Left forelimb (tissue), 1 donor: ENCODE measurements at places on chromosomes 5 and 9.

GRCh38 chr5:72556351-72557166 is 49.3 kb upstream of the ZNF366 start:
- peak; percentile 87 for DNase-seq

DNA sequence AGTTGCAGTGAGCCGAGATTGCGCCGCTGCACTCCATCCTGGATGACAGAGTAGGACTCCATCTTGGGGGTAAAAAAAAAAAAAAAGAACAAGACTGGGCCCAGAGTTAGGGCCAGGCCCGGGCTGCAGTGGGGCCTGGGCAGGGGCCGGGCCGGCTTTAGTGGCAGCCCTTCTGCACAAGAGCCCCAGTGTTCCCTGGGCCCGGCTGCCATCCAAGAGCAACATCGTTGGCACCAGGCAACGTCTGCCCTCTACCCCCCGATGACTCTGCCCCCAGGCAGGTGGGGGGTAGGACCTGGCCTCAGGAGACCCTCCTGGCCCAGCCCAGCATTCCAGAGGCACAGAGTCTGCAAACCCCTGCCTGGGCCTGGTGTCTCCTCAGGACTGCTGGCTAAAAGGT is 4.9 kb upstream of the FGFR4 start:
- DNase-seq: no peak

- DNase-seq: no peak
These were observed 93.2 kb downstream of the NLN start for GRCh38 chr5:65815161-65815560.

GRCh38 chr9:76502746-76503145 is 43.8 kb downstream of the GCNT1 start:
- no peak for DNase-seq

GRCh38 chr5:169595172-169595820 is 11.7 kb downstream of the SPDL1 start:
- no peak for DNase-seq

DNA sequence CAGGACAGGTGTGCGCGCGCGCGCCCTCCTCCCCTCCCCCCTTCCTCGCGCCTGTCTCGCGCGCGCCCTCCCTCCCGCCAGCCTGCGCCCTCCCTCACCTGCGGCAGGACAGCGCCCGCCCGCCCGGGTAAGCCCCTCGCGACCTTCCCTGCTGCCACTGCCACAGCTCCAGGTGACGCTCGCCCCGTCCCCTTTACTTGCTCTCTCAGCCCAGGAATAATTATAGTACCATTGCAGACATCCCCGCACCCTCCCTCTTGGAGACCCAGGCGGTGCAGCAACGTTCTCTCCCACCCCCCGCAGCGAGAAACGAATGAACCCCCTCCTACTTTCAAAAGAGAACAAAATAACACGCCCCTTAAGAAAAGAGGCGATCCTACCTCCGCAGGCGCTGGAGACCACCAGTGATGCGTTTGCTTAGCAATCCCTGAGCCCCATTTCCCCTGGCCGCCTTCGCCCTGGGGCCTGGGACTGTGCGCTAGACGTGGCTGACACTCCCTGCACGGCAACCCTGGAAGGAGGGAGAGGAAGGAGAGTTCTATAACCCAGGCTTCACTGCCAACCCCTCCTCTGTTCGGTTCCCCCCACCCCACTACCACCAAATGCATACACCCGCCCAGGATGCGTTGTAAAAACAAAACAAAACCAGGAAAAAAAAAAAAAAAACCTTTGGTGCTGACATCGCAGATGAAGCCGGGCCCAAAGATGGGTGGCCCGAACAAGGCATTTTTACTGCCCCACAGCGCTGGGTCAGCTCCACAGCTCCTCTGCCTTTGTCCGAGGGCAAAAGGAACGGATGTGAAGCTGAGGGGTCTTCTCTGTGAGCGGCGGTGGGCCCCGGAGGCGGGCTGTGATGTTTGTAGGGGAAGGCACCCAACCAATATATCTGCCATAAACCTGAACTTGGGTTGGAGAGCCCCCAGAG is 5.6 kb upstream of the PURA start:
- DNase-seq: no peak

DNA sequence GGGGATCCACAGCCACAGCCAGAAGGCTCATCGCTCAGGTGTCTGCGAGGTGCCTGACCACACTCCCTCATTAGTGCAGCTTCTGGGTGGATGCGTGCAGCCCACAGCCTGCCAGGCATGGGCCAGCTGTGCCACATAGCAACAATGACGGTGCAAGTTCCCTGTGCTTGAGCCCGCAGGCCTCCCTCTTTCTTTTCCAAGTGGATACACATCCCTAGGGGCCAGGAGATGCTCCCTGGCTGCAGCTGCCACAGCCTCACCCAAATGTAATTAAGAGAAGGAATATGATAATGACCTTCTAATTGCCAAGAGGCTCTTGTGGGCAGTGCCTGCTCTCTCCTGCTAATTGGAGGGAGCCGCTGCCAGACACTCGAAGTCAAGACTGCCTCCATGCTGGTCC is 116.0 kb upstream of the PPP1R26 start:
- no peak for DNase-seq

DNA sequence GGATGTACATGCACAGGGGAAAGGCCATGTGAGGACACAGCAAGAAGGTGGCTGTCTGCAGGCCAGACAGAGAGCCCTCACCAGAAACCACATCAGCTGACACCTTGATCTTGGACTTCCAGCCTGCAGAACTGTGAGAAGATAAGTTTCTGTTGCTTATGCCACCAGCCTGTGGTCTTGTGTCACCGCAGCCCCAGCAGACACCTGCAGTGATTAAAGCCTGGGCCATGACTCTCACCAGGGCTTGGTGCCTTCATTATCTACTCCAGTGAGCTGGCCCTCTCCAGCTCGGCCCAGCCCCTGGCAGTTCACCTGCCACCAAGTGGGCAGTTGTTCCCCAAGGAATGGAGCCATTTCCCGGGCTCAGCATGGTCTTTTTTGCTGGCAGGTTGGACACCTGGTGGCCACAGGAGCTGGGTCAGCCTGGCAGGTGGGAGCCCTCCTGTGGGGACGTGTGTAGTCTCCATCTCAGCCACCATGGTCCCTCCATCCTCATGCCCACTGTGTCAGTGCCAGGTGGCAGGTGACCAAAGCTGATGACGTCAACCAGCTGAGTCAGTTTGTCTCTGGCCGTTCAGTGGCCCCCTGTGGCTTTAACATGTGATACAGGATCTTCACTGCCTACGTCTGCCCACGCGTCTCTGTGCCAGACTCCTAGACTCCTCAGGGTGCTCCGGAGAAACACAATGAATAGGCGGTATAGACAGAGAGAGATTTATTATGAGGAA is 99.9 kb upstream of the PPP1R26 start:
- no peak for DNase-seq

DNA sequence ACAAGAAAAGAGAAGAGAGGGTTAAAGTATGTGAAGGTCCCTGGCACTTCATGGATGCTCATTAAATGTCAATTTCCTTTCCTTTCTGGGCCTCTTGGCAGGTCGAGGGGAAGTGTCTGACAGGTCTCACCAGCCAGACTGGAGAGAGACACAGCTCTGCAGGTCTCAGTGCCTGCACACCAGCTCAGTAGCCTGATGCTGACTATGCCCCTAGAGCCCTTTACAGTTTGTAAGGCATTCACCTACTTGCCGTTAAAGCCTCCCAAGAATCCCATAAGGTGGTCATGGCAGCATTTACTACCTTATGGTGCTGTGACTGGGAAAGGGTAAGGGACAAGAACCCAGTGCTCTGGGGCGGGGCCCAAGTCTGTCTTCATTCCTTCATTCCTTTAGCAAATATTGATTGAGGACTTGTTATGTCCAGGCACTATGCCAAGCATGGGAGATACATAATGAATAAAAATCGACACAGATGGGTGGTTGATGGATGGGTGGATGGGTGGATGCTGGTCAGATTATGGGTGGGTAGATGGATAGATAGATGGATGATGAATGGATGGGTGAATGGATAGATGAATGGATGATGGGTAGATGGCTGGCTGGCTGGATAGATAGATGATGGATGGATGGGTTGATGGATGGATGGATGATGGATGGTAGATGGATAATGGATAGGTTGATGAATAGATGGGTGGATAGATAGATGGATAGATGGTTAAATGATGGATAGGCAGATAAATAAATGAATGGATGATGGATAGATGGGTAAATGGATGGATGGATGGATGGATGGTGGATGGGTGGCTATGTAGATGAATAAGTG is 21.3 kb upstream of the KIF12 start:
- no peak for DNase-seq

GRCh38 chr5:56558131-56558745 is 257.1 kb upstream of the MAP3K1 start:
- DNase-seq: no peak

GRCh38 chr9:91847581-91848091 is 102.4 kb downstream of the ROR2 start:
- no peak for DNase-seq

GRCh38 chr5:16528382-16529110 is 62.9 kb upstream of the ZNF622 start:
- DNase-seq: no peak

GRCh38 chr9:13450723-13451122 is 171.2 kb upstream of the MPDZ start:
- DNase-seq: no peak

- DNase-seq: no peak
These were observed 59.2 kb downstream of the PRLR start for GRCh38 chr5:35171078-35171477.

- DNase-seq: no peak
These were observed 294.7 kb upstream of the TNC start for GRCh38 chr9:115412656-115413055.
